GM23248 (cell line): ENCODE measurements at places on chromosomes 2 and 18. TPM values are rescaled to one million over a fixed set of nuclear protein-coding genes. Genes with fewer than 3 reads are reported as not detected.

Gene ZNF514
- 5.3 and 5.6 TPM in 2 replicates for polyA plus RNA-seq

Gene CDKL4
- polyA plus RNA-seq = 0.61 TPM in 1 of 2 replicates, not detected in the other

Gene IL1F10
- not detected in 2 replicates for polyA plus RNA-seq

Gene ANKAR
- polyA plus RNA-seq = 3.1 and 3.8 TPM in 2 replicates

Gene SCN3A
- not detected in 2 replicates for polyA plus RNA-seq

Gene RNF125
- polyA plus RNA-seq = 0.18 and 0.77 TPM in 2 replicates

Gene SPP2
- not detected in 2 replicates for polyA plus RNA-seq

Gene FBXO41
- polyA plus RNA-seq = 0.38 and 0.44 TPM in 2 replicates

Gene NEURL3
- not detected in 2 replicates for polyA plus RNA-seq

Gene ARHGAP28
- 0.20 and 0.25 TPM in 2 replicates for polyA plus RNA-seq

Gene VAPA
- polyA plus RNA-seq = 290 and 299 TPM in 2 replicates

Gene ADAM23
- polyA plus RNA-seq = 1.7 and 1.8 TPM in 2 replicates

Gene CERKL
- polyA plus RNA-seq = 4.6 and 5.2 TPM in 2 replicates

Gene TFPI
- 62.0 and 64.4 TPM in 2 replicates for polyA plus RNA-seq

Gene UGT1A4
- not detected in 2 replicates for polyA plus RNA-seq

Gene ABHD1
- polyA plus RNA-seq = not detected in 2 replicates

Gene TMEM247
- not detected in 2 replicates for polyA plus RNA-seq

Gene PAIP2B
- polyA plus RNA-seq = 0.10 and 0.11 TPM in 2 replicates

Gene TCF7L1
- polyA plus RNA-seq = 1.8 and 1.9 TPM in 2 replicates

Gene ATL2
- polyA plus RNA-seq = 11.1 and 12.8 TPM in 2 replicates

Gene HOXD13
- polyA plus RNA-seq = 1.9 and 2.4 TPM in 2 replicates

Gene UGT1A1
- polyA plus RNA-seq = not detected in 2 replicates

Gene SAG
- not detected in 2 replicates for polyA plus RNA-seq

Gene PROM2
- polyA plus RNA-seq = 0.25 TPM in 1 of 2 replicates, not detected in the other

Gene HNMT
- polyA plus RNA-seq = 5.8 and 6.8 TPM in 2 replicates

Gene MSGN1
- polyA plus RNA-seq = not detected in 2 replicates

Gene TMEM182
- polyA plus RNA-seq = 2.2 and 2.3 TPM in 2 replicates

Gene MERTK
- not detected in 2 replicates for polyA plus RNA-seq

Gene PSME4
- polyA plus RNA-seq = 13.7 and 16.2 TPM in 2 replicates

Gene FNDC4
- polyA plus RNA-seq = 18.2 and 20.2 TPM in 2 replicates

Gene RAB17
- 0.34 TPM in 1 of 2 replicates, not detected in the other for polyA plus RNA-seq

Gene POTEJ
- polyA plus RNA-seq = not detected in 2 replicates
